ENCODE measurements at places on chromosomes 6 and 20.

- no peak for DNase-seq
Observed at GRCh38 chr6:139568956-139569538, 194.6 kb upstream of the CITED2 start.

- DNase-seq: peak; percentile 57
Observed at GRCh38 chr6:169959136-169960002, 207.9 kb downstream of the ERMARD start.

DNA sequence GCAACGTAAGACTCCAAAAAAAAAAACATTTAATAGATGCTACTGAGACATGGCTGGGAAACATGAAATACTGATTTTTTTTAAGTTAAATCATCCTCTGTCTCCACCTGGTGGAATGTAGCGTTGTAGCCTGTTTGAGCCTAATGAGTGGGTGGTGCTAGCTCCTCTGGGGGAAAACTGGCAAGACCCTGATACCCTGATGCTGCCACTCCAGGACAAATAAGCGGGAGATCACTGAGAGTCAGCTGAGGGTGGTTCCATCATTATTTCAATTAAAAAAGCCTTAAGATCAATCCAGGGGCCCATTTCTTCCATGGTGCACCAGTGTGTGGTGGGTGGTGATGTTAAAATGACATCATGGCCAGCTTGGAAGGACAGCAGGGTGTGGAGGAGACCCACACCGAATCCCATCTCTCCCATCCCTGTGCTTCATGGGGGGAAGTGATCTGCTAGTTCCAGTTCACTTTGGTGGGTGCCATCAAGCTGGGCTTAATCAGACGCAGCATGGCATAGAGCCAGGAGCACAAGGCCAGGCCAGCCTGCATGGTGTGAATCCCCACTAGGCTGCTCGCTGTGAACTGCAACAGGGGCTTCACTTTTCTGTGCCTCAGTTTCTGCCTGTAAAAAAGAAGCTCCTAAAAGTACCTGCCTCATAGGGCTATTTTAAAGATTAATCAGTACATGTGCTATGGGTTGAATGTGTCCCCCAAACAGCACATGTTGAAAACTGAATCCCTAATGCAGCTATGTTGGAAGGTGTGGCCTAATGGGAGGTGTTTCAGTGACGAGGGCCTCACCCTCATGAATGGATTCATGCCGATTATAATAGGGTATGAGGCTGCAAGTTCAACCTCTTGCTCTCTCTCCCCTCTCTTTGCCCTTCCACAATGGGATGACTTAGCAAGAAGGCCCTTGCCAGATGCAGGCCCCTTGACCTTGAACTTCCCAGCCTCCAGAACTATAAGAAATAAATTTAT, 13.0 kb upstream of the MRPS10 start:
- DNase-seq: no peak

- DNase-seq: no peak
Observed at GRCh38 chr6:119385994-119386393, 36.4 kb upstream of the MAN1A1 start.

GRCh38 chr6:47144306-47144705, 102.2 kb upstream of the ADGRF1 start:
- no peak for DNase-seq

GRCh38 chr6:139635401-139636130, 261.1 kb upstream of the CITED2 start:
- no peak for DNase-seq

- DNase-seq: no peak
Observed at GRCh38 chr6:136249336-136249735, 775 bp downstream of the MTFR2 start.

- no peak for DNase-seq
Observed at GRCh38 chr6:169592558-169592957, 109.3 kb downstream of the WDR27 start.

GRCh38 chr6:36963451-36964290, 9.1 kb downstream of the PI16 start:
- peak; percentile 65 for DNase-seq

DNA sequence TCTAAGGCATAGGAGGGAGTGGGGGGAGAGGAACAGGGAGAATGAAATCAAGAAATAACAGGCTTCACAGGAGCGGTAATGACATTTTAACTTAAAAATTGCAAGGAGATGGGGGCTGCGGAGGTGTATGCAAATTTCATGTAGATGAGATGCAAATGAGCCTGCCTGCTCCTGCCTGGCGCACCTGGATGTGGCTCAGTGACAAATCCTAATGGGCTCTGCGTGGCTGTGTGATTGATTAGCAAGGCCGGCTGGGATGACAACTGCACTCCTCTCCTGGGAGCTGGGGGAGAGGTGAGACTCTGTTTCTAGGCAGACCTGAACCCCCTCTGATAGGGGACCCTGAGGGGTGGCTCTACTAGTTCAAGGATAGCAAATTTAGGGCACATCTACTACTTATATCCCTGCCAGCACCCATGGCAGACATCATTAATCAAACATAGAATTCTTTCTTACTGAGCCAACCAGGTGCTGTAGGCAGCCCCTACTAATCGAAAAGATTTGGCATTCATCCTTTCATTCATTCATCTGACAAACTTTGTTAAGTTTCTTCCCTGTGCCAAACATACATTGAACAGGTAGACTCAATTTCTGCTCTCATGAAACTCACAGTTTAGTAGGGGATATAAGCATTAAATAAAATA, 38.4 kb upstream of the TGM2 start:
- no peak for DNase-seq

DNA sequence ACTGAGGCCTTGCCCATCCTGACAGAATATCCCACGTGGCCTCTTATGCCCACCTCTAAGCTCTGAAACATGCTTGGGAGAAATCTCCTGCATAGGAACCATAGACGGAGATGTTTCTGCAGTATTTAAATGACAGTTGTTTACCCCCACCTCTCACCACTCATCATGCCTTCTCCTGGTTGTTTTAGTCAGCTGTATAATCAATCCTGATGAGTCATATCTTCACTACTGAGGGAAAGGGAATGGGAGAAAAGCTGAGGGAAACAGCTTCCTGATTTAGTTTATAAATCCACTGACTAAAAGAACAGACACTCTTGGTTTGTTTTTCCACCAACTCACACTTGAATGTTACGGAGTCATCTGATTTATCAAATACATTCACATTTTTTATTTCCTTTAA, 113.2 kb upstream of the TENT5A start:
- no peak for DNase-seq

GRCh38 chr6:151483994-151484393, 9.8 kb upstream of the CCDC170 start:
- DNase-seq: no peak

- DNase-seq: no peak
Observed at GRCh38 chr6:169964486-169965180, 213.2 kb downstream of the ERMARD start.

DNA sequence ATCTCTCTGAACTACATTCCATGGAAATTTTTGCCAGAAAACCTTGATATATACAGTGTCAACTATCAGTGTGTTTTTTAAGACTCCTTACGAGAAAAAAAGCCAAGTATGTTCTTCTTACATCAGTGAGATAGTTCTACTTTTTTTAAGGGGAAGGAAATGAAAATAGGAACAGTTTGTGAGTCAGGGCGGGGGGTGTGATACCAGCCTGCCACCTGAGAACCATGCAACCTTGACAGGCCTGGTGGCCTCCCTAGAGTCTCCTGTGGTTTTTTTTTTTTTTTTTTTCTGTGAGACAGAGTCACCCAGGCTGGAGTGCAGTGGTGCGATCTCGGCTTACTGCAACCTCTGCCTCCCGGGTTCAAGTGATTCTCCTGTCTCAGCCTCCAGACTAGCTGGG, 96.3 kb upstream of the GCM1 start:
- peak; percentile 14 for DNase-seq

DNA sequence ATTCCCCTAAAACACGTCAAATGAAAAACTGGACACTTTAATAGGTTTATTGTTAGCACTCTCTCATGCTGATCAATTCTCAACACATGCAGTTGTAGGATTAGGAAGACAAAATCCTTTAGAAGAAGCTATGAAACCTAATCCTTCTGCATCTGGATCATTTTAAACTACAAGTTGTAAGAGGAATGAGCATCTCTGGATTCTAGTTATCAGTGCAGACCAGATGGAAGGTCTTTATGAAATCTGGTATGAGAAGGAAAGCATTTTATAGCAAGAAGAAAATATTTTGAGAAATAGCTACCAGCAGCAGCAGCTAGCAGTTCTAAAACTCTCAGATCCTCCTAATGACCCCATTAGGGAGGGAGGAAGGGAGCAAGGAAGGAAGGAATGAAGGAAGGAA, 4.1 kb downstream of the HTR1E start:
- DNase-seq: no peak

DNA sequence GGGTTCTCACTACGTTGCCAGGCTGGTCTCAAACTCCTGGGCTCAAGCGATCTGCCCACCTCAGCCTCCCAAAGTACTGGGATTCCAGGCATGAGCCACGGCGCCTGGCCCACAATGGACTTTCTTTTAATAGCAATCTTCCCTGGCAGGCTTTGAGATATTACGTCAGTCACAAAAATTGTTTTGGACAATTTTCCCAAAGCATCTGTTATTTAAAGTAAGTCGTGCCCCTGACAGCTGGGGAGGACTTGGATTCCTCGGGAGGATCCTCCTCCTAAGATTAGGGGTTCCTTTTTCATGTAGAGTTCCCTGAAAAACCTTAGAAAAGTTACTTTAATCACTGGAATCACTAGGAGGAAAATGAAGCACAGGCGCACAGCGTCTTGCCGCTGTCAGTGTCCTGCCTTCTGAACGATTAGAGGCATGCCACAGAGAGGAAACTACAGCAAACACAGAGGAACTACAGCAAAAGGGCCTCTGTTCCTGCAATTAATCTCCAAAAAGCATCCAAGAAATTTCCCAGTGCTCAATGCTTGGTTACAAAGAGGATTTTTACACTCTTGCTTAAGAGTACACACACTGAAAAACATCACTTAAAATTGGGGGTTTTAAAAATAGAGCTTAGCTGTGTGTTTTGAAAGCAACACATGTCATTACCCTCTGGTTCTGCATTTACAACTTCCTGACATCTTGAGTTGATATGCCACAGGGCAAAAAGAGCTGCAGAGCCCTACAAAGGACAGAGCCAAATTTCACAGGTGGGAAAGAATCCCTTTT, 4.5 kb downstream of the ACSS1 start:
- no peak for DNase-seq

- DNase-seq: no peak
Observed at GRCh38 chr6:126268092-126268491, 71.8 kb upstream of the CENPW start.

DNA sequence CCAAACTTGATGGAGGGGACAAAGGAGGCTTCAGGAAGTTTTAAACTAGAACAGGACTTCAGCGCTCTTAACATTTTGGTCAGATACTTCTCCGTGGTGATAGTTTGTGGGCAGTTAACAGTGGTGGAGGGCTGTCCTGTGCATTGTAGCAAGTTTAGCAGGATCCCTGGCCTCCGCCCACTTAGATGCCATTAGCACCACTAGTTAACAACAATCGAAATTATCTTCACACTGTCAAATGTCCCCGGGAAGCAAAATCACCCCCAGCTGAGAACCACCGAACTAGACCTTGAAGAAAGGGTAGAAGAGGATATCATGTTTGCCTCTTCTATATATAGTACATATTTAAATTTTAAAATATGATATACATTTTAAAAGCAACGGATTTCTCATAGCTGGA, 13.6 kb downstream of the E2F3 start:
- no peak for DNase-seq

DNA sequence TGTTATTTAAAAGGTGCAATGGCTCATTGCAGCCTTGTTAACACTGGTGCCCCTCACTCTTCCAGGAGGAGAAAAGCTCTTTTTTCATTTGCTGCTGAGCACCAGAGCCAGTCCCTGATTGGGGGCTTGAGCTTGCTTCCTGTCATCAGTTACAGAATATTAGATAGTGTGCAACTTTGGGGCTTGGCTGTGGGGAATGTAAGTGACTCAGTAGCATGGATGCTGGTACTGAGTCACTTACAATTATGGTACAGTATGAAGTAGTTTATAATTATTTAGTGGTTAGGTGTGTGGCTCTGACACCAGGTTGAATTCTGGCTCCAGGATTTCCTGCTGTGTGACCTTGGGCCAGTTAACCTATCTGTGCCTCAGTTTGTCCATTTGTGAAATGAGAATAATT, 37.6 kb downstream of the ANKS1A start:
- DNase-seq: no peak

DNA sequence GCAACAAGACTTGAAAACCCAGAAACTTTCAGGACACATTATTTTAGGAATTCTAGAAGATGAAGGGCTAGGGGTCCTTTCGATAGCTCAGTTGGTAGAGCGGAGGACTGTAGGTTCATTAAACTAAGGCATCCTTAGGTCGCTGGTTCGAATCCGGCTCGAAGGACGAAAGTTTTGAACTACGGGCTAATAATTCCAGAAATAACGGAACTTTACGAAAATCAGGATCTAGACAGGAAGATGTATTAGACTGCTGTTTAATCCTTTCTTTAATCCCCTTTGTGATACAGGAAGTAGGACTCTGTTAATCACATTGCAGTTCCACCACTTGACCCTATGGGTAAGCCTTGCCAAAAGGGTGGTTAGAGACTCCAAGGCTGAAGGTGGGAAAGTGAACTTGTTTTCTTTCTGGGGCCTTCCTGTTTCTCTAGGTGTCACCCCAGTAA, 21.2 kb upstream of the ABT1 start:
- no peak for DNase-seq

GRCh38 chr6:142412658-142413057, 110.9 kb downstream of the ADGRG6 start:
- no peak for DNase-seq

- no peak for DNase-seq
Observed at GRCh38 chr6:37496951-37497885, 2.5 kb downstream of the CCDC167 start.

Measured in CD4-positive, alpha-beta T cell treated with Interleukin-21 for 1 hour (primary cell).